ENCODE measurements at places on chromosomes 7 and 10.
A peak's percentile ranks its signal among the peaks of the same experiment; 100 is the strongest.

DNA sequence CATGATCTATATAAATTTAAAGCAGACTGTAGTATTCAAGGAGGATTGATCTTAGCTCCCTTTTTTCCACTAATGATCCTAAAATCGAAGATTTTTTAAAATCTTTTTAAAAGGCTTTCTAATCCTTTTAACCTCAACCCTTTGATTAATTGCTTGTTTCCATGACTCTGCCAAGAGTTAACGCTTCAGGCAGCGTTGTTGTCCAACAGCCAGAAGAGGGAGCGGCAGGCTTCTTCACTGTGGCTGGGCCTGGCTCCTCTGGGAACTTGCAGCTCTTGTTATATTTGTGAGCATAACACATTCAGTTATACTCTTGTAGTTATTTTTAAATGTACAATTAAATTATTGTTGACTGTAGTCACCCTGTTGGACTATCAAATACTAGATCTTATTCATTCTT, 26.3 kb downstream of the CRCP start:
- no peak for DNase-seq

DNA sequence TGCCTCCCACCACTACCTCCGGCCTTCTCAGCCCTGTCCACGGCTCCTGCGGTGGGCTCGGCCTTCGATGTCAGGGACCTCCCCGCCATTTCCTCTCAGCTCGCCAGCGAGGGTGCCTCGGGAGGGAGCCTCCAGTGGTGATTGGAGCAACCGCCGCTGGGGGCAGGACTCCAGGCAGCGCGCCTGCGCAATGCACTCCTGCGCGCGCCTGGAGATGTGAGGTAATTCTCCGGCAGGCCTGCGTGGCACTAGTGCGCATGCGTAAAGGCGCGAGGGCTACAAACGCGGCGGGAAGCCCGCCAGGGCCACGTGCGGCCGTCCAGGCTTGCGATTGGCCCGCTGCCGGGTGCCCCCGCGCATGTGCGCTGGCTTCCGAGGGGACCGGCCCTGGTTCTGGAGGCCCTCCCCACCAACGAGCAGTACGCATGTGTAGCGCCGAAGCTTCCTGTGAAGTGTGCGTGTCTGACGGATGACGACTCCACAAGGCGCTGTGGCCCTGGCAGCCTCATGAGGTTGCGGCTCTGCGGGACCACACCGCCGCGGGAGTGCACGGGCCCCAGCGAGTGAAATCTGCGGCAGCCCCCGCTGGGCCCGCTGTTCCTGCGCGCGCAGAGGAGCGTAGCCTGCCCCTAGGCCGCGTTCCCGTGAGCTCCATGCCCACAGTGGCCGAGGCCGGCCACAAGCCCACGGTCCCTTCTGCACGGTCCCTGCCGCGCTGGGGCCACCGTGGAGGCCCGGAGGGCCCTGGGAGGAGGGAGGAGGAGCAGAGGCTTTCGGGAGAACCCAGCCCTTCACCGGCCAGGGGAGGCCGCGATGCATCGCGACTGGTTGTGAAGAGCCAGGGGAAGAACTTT, at the start of gene SYCE1:
Gene SYCE1 (minus strand): TSS at position 143 of the 854 bp plus-strand sequence. CDS start 54 bp downstream, at position 89.
- no peak for DNase-seq

- no peak for DNase-seq
Measured at GRCh38 chr7:135772639-135773222, 24.1 kb upstream of the FAM180A start.

DNA sequence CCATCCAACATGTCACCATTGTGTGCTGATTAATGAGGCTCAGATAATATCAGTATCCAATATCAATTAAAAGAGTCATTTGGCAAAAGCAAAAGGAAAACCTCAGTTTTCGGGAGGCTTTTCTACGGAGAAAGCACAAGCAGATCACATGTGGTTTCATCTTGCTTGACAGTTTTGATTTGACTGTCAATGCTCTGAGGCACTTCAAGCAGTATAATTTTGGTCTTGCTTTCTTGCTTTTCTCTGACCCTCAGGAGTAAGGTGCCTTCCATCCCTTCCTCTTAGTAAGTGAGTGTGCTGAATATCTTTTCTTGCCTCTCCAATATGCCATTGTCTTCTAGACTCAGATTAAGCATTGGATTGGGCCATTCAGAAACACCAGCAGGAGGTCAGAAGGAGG, 115.5 kb upstream of the CALCR start:
- no peak for DNase-seq

DNA sequence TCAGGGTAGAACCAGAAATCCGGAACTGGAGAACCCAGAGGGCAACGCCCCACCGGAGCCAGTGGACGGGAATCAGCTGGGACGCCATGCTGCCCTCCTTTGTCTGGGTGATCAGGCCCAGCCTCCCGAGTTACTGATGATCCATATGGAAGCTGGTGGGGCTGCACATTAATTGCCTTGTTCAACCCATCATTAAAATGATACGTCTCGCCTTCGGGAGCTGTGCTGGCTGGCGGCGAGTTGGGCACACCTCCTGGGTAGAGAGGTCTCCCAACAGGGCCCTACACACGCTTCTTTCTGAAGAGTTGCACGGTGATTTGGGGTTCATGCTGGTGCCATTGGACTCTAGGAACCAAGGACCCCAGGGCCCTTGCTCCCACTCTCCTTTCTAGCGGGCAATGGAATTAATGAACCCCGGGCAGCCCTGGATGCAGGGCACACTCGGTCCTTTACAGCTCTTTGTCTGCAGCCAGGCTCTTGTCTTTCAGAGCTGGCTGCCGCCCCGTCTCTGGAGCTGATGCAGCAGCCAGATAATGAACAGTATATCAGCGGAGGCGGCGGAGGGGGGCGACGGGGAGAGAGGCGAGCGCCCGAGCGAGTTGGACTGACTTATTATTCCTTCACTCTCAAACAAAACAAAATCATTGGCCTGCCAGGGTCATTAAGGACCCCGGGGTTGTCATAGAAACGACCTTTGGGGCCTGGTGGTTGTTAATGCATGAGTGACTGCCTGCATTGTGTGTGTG, 412.2 kb upstream of the ZMIZ1 start:
- DNase-seq, result no peak

GRCh38 chr10:13631594-13631993, 44.8 kb downstream of the PRPF18 start:
- no peak for DNase-seq

- DNase-seq, result no peak
Measured at GRCh38 chr10:76202777-76203176, 771.4 kb downstream of the LRMDA start.

- DNase-seq, result no peak
Measured at GRCh38 chr7:149385195-149385950, 75.5 kb downstream of the ZNF777 start.

GRCh38 chr10:71638822-71639719, 80.5 kb downstream of the C10orf105 start:
- no peak for DNase-seq

- no peak for DNase-seq
Measured at GRCh38 chr7:140656548-140657515, 15.9 kb upstream of the ADCK2 start.

DNA sequence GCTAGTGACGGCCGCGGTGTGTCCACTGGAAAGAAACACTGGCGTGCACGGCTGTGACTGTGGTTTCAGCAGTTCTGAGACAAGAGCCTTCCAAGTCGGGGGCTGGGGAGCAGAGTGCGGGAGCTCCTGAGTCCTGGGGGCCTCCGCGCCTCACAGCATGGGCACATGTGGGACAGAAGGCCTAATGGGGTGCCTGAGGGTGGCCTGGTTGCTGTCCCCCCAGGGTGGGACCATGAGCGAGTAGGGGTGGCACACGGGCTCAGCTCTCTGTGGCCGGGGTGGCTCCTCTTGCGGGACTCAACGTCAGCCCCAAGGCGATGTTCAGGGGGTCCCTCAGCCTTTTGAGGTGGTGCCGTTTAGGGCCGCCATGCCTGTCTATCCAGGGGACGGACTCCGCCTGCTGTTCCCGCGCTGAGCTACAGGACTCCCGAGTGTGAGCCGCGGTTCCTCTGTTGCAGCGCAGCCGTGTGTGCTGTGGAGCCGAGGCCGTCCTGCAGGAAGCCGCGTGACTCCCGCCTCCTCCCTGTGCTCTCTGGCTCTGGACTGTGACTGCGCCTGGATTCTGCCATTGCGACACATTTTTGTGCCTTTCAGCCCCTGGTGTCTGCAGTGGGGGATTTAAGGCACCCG, 23.5 kb upstream of the CHST12 start:
- no peak for DNase-seq

GRCh38 chr7:121211253-121211652, 117.5 kb upstream of the WNT16 start:
- DNase-seq, result no peak

GRCh38 chr7:31186202-31186601, 134.1 kb downstream of the ADCYAP1R1 start:
- no peak for DNase-seq

GRCh38 chr7:138825049-138825721, 27.2 kb upstream of the ATP6V0A4 start:
- DNase-seq, result no peak

DNA sequence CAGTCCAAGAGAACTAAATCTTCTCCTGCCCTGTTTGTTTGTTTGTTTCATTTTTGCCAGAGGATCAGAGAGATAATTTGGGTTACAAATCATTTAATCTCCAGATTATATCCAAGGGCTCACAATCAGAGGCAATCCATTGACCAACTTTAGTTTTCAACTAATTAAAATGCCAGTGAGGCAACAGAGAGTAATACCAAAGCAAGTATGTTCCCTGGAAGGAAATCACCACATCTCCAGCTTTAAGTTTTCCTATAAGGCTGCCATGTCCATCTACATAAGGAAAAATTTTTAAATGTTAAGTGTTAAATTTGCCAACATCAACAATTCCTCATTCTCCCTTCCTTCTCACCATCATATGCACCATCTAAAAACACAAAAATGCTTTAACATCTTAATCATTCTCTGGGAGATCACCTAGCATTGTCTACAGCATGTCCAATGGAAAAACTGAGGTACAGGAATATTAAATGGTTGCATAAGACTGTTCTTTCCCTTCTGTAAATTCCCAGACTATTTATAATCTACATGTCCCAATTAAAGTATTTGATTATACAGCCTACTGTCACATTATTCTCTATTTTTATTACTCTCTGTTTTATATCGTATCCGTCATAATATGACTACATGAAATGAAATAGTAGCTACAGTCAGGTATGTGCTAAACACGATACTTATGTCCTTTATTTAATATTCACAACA, 14.1 kb downstream of the USP54 start:
- no peak for DNase-seq

- no peak for DNase-seq
Measured at GRCh38 chr10:117413928-117414618, 38.8 kb upstream of the PDZD8 start.

DNA sequence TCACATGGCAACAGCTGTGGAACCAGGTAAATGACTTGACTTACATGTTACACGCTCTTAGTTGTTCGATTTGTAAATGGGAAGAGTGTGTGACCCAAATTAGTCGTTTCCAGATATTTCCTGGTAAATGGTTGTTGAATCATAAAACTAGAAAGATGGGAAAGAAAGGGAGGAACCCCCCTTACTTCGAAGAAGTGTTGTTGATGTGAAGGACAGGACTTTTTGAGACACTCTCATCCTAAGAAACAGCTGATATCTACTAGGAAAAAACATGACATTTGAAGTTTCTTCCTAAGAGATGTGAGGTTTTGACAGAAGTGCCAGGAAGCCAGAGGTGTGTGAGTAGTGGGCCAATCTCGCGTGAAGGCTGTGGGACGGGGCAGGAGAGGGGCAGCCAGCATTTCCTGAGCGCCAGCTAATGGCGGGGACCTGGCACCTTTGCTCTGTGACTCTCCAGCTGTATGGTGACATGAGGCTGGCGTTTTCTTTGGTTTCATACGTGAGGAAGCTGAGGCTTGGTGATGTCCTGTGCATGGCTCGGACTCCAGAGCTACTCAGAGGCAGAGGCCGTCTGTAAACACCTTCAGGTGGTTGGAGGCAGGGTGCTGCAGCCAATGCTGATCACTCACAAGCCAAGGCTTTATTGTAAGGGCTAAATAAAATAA, 53.7 kb downstream of the IKZF1 start:
- DNase-seq, result no peak

GRCh38 chr7:25359471-25360059, 131.3 kb upstream of the NPVF start:
- peak; percentile 52 for DNase-seq

GRCh38 chr10:98748298-98748697, 301.6 kb upstream of the HPS1 start:
- no peak for DNase-seq

GRCh38 chr10:88243836-88244730, 339.0 kb downstream of the RNLS start:
- DNase-seq, result no peak

DNA sequence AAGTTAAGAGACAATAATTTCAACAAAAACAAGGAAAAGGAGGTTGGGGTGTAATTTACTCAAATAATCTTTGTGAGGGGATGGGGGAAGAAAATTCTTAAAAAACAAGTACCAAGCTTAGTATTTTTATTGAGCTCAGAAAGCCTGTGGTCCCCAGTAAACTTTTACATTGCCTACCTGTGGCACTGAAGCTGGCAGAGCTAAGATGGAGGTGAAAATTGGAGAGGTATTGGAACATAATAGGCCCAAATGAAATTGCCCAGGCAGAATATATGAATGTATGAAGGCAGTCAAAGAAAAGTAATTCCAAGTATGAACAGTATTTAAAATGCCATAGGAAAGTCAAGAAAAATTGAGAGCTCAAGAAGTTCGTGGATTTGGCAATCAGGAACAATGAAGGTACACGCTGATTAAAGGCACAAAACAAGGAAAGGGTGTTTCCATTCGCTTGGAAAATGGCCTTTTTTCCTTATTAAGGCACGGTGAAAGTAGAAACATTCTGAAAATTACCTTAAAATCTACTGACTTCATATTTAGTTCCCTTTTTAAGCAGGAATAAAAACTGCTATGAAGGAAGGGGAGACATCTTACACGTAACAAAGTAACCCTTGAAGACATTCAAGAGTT, 3.4 kb upstream of the KMT2E start:
- no peak for DNase-seq

GRCh38 chr7:151868396-151869108, 8.4 kb downstream of the PRKAG2 start:
- no peak for DNase-seq

DNA sequence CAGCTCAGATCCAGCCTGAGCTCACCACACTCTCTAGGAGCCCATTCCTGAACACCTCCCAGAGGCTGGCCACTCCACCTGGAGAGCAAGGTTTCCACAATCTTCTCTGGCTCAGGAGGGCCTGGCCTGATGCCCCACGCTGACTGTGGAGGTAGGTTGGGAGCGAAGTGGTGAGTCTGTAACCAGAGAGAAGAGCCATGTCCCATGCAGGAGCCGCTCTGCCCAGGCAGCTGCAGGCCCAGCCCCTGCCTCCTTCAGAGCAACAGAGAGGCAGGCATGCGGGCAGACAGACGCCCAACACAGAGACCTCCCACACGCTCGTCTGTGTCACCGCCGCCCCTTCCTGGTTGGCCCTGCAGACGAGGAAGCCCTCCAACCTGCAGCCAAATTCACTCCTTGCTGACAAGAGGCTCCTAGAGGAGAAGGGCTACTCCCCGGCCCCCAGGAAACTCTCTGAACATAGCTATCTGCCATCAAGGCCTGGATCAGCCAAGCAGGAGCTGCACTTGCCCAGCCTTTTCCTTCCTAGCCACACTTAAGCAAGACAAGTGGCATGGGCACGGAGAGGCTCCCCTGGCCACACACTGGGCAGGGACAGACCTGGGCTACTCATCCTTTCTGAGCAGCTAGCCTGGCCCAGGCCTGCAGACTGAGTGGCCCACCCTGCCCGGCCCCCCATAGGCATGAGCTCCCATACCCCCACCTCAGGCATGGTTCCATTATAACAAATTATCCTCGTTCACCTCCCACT, 101.9 kb downstream of the GRID1 start:
- DNase-seq, result no peak

GRCh38 chr7:98133181-98133580, 26.5 kb downstream of the LMTK2 start:
- DNase-seq, result no peak

All from NCI-H2107 (cell line).